ENCODE measurements at places on chromosomes 4 and X.

GRCh38 chr4:117302226-117302625, 216.8 kb upstream of the TRAM1L1 start:
- DNase-seq = no peak

GRCh38 chr4:151540728-151541388, 131.9 kb downstream of the FHIP1A start:
- no peak for DNase-seq

- no peak for DNase-seq
Measured at GRCh38 chr4:172950990-172951389, 217.6 kb upstream of the GALNT7 start.

- no peak for DNase-seq
Measured at GRCh38 chrX:134868771-134869495, 121.9 kb upstream of the SMIM10 start.

DNA sequence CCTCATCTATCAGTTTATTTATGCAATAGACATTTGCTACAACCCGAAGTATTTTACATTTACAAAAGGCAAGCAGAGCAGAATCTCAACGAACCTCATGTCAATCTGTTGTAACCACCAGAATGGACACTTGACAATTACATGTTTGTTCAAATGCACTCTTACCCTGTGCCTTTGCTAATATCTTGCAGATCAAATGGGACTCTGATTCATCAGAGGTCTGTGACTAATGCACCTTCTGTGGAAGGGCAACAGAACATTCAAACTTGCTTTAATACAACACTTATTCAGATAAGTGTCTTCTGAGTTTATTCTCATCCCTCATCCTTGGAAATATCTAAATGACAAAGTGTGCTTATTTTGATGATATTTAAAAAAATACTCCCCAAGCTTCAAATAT, 644.7 kb upstream of the PCDH10 start:
- DNase-seq = no peak

- DNase-seq = no peak
Measured at GRCh38 chrX:45743081-45743533, 542.4 kb upstream of the DIPK2B start.

Measured in Jurkat, Clone E6-1 (cell line).